Activated CD4-positive, alpha-beta T cell treated with anti-CD3 and anti-CD28 coated beads for 36 hours (primary cell): ENCODE measurements at places on chromosomes 16 and 17. TPM values are rescaled to one million over a fixed set of nuclear protein-coding genes. Genes with fewer than 3 reads are reported as not detected.

Gene PDILT
- total RNA-seq: not detected

Gene BICDL2
- 1.2 TPM for total RNA-seq

Gene JUP
- 0.54 TPM for total RNA-seq

Gene NPLOC4
- total RNA-seq: 71.8 TPM

Gene SMARCE1
- 99.7 TPM for total RNA-seq

Gene SLC9A5
- 5.5 TPM for total RNA-seq

Gene RNF222
- total RNA-seq: not detected

Gene NOL3
- 15.5 TPM for total RNA-seq

DNA sequence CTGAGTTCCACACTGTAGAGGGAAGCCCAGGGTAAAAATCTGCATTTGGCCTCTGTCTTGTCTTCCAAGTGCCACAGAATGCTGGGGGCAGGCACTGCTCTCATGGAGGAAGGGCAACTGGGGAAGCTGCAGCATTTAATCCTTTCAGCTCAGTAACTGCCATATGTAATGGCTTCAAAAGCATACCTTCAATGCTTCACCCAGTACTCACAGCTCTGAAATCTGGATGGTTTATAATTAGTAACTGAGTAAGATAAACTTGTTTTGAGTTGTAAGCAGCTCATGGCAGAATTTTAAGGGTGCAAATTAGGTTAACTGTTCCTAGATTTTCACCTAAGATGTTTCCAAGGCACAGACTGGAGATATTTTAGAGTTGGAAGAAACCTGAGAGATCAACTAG is 24.5 kb downstream of the PMP22 start:
- DNase-seq: no peak

- DNase-seq: no peak
Observed at GRCh38 chr17:9887508-9887907, 17.6 kb downstream of the RCVRN start.

GRCh38 chr16:10522966-10523365 is 57.4 kb downstream of the EMP2 start:
- no peak for DNase-seq

DNA sequence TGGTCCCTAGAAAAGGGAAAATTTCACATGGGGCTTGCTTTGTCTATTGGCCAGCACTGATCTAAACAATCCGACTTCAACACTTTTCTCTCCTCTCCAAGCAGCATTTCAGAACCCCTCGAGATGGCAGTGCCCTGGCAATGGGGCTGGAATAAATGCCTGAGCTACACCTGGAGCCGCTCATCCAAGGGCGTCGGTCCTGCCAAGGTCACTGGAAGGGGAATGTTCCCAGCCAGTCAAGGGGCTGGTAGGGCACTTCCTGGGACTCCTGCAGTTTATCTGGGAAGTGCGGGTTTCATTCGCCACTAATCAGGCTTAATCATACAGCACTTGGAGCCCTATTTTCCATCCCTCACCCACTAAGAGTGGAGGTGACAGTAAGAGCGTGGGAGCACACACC is 17.1 kb downstream of the MEAK7 start:
- DNase-seq: no peak

DNA sequence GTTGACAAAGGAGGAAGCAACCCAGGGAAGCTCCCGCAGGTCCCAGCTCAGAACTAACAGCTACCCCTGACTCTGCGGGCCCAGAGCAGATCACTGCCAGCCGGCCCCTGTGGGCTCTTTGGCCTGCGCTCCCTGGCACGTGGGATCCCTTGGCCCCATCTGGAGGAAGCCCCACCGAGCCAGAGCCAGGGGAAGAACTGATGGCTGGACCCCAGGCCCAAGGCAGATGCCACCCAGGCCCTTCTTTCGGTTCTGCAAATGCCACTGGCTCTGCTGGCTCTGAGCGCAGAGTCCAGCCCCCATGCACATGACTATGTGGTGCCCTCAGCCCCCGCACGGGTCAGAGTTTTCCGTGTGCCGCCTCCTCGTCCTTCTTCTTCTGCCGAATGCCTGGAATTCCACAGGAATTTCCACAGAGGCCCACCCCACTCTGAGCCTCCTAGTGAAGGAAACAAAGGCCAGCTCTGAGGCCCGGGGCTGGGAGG is 35.8 kb upstream of the SNN start:
- DNase-seq: no peak

GRCh38 chr16:86578061-86578599 is at the start of gene FOXL1:
Gene FOXL1, plus strand, starts transcription at chr16:86578549. Its CDS starts 175 bp downstream, at chr16:86578724.
- no peak for DNase-seq

GRCh38 chr16:55658898-55659420 is 3.2 kb downstream of the SLC6A2 start:
- DNase-seq: no peak

GRCh38 chr16:46970089-46970488 is 3.4 kb downstream of the DNAJA2 start:
- DNase-seq: no peak

DNA sequence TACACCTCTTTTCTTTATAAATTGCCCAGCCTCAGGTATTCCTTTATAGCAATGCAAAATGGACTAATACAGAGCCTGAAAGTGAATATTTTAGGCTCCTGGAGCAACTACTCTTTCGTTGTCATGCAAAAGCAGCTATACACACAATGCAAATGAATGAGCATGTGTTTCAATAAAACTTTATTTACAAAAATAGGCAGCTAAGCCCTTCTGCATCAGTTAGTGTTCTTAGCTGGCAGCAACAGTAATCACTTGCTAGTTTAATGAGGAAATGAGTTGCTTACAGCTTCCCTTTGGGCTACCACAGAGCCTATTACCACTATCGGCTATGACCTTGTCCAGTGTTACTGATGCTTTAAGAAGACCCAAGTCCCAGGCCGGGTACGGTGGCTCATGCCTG is 402.9 kb downstream of the XYLT1 start:
- DNase-seq: no peak

DNA sequence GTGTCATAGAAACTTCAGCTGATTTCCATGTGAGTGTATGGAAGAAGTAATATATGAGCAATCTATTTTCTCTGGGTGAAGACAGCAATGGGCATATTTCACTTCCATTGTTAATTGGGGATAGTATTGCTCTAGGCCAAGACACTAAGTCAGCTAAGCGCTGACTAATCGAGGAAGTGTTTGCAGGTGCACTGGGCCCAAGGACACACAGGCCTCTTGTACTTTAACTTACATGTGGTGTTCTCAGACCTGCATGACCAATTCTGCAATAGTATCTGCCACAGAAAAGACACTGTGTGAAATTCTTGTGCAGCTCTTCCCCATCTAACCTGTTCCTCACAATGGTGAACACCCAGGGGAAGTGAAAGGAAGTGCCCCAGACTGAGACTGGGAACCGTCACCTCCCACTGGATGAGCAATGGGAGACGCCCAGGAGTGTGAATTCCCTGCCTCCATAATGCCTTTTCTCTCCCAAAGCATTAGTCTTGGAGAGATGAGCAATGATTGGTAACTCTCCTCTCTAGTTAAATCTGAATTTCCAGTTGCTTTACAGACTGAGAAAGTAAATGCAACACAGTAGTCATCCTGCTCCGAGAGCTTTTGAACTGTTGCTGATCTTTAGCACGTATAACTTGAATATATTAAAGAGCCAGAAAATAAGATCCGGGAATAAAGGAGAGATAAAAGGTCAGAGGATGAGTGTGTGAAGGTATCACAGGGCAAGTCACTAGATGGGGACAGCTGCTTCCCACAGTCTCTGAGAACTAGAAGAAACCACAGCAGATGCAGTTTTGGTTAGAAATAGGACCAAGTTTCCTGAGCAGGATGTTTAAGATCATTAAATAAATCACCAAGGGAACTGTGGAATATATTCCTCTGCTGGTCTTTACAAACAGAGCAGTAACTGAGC is 82.6 kb downstream of the CDK5R1 start:
- DNase-seq: peak; percentile 16

GRCh38 chr17:48307814-48308411 is 122.1 kb downstream of the SKAP1 start:
- peak; percentile 69 for DNase-seq

DNA sequence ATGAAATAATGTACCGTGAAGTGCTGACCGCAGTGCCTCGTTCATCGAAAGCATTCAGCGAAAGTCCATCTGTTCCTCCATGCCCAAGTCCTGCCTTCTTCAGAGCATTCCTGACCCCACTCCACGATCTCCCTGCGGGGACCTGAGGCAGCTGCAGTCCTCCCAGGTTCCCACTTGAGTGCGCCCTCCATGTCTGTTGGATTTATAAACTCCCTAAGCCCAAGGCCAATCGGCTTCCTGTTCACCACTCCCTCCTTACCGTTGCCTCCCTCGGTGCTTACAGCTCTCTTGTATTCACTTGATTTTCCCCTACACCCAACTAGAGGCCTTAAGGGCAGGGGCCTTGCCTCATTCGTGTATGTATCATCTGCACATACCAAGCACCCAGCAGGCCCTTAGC is 2.8 kb downstream of the RAD51D start:
- no peak for DNase-seq

GRCh38 chr17:511001-511698 is 158.5 kb upstream of the RPH3AL start:
- DNase-seq: no peak

- no peak for DNase-seq
Observed at GRCh38 chr16:65121870-65122723, at the start of gene CDH11. Gene CDH11, minus strand, starts transcription at chr16:65122063. Its CDS starts 117,194 bp downstream, at chr16:65004869.

GRCh38 chr17:77821114-77821513 is 137.4 kb upstream of the TNRC6C start:
- no peak for DNase-seq

GRCh38 chr17:67107811-67108775 is 63.7 kb downstream of the CACNG1 start:
- DNase-seq: no peak

DNA sequence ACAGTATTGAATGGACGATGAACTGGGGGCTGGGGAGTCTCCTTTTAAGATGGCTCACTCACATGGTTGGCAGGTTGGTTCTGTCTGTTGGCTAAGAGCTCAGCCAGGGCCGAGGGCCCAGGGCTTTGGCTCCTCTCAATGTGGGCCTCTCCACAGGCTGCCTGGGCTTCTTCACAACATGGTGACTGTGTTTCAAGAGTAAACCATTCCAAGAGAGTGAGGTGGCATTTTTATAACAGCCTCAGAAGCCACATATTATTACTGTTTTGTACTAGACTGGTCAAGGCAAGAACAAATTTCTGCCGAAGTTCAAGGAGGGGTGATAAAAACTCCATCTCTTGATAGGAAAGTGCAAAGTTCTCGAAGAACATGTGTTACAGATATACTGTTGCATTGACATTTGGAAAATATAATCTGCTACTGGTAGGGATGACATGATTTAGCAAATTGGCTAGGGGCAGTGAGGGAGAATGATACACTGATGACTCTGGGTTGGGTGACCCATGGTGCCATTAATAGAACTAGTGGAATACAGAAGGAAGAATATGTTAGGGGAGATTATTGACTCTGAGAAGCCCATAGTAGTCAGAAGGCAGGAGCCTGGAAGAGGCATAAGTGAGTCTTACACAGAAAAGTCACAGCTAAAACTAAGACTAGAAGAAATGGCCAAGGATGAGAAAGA is 13.7 kb downstream of the KRABD2 start:
- DNase-seq: no peak

DNA sequence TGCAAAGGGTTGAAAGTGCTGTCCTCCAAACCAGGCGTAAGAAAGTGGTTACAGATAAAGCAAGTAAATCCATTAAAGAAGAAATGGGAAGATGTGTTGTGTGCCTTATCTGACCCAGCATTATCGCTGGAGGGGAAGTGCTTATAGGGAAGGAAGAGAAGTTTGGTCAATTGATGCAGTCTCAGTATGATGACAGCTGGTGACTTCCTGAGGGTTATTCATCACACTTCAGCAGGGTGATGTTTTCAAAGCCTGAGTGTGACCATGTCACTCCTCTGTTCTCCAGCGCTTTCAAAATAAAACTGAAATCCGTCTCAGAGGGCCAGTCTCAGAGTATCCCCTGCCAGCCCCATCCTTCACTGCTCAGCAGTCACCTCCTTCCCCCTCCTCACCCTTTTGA is 505.4 kb upstream of the RBFOX1 start:
- no peak for DNase-seq

GRCh38 chr17:27512511-27513346 is 56.5 kb downstream of the KSR1 start:
- DNase-seq: no peak

- peak; percentile 19 for DNase-seq
Observed at GRCh38 chr17:67139784-67140665, 95.7 kb downstream of the CACNG1 start.
